Fibroblast of lung (primary cell): ENCODE measurements at places on chromosomes 6 and 20.

GRCh38 chr20:38067717-38068365 is 34.3 kb downstream of the RPRD1B start:
- no peak overlapping the region for H3K4me3 ChIP-seq
- H3K27me3 ChIP-seq, result no peaks in the 10 kb centered on the region
- peaks cover 5% of the 10 kb centered on the region for H3K4me1 ChIP-seq
- H3K36me3 ChIP-seq, result peaks cover 21% of the 10 kb centered on the region
- H3K27ac ChIP-seq, result no peak overlapping the region
- DNase-seq, result no peak

GRCh38 chr6:107719160-107719559 is 105.0 kb downstream of the SCML4 start:
- no peak overlapping the region for H3K27ac ChIP-seq
- no peak for DNase-seq
- peaks cover 16% of the 10 kb centered on the region for H3K27me3 ChIP-seq

- no peaks in the 10 kb centered on the region for H3K27me3 ChIP-seq
- no peak overlapping the region for H3K4me3 ChIP-seq
- DNase-seq, result no peak
Measured at GRCh38 chr20:13455713-13456112, 183.0 kb downstream of the TASP1 start.

GRCh38 chr6:26500102-26500501 is at the start of gene BTN1A1:
BTN1A1 (plus strand) TSS chr6:26500303; CDS start chr6:26501287, 984 bp downstream.
- H3K4me1 ChIP-seq, result no peaks in the 10 kb centered on the region
- no peak within 1 kb of the TSS for H3K27ac ChIP-seq
- peaks cover 34% of the 10 kb centered on the region for H3K27me3 ChIP-seq
- no peak within 1 kb of the TSS for H3K4me3 ChIP-seq
- H3K36me3 ChIP-seq, result no peaks in the 10 kb centered on the region
- no peak for DNase-seq

GRCh38 chr6:161745594-161746141 is 471.8 kb upstream of the AGPAT4 start:
- no peaks in the 10 kb centered on the region for H3K36me3 ChIP-seq
- no peak overlapping the region for H3K27ac ChIP-seq
- H3K4me3 ChIP-seq, result no peak overlapping the region
- DNase-seq, result no peak

GRCh38 chr6:143229400-143229799 is 168.7 kb downstream of the AIG1 start:
- no peaks in the 10 kb centered on the region for H3K27me3 ChIP-seq
- H3K36me3 ChIP-seq, result no peaks in the 10 kb centered on the region
- H3K4me3 ChIP-seq, result no peak overlapping the region
- H3K27ac ChIP-seq, result no peak overlapping the region
- no peaks in the 10 kb centered on the region for H3K4me1 ChIP-seq
- no peak for DNase-seq

GRCh38 chr6:2741756-2742155 is 9.0 kb downstream of the MYLK4 start:
- no peak overlapping the region for H3K27ac ChIP-seq
- peak; percentile 63 for DNase-seq
- no peaks in the 10 kb centered on the region for H3K27me3 ChIP-seq
